ENCODE measurements at places on chromosomes 6 and 20.

DNA sequence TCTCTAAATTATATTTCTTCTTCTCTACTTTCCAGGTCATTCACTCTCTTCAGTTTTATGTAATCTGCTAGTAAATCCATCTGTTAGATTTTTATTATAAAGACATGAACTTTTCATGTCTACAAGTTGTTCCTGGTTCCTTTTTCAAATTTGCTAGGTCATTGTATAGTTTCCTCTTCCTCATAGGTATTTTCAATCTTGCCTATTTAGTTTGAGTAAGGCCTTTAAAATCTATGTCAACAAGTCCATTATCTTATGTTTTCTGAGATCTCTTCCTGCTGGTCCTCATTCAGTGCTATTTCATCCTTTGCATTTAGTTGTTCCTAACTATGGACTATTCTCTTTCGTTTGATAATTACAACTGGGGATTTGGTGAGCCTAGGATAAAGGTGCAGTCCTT lies 11.0 kb downstream of the RRBP1 start:
- DNase-seq: no peak

DNA sequence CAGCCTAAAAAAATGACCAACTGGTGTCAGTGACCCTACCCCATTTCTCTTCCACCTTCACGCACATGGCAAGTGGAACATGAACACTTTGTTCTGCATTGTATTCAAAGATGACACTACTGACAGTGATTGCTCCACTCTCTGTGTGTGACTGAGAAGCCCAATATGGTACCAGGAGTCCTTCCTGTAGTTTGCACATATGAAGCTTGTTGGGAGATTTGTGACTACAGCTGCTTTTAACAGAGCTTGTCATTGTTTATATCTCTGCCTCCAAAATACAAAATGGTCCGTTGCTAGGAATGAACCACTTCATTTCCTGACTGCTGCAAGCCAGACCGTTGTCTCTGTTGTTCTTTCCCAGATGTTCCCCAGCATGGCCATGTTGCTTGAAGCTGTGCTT lies 140.3 kb upstream of the TCF21 start:
- DNase-seq: no peak

- DNase-seq: no peak
Observed at GRCh38 chr6:77368660-77369313, 94.5 kb downstream of the HTR1B start.

GRCh38 chr20:51554538-51555165 lies 12.1 kb upstream of the NFATC2 start:
- DNase-seq: peak; percentile 67

GRCh38 chr6:39204646-39205244 lies 24.5 kb downstream of the KCNK5 start:
- no peak for DNase-seq

DNA sequence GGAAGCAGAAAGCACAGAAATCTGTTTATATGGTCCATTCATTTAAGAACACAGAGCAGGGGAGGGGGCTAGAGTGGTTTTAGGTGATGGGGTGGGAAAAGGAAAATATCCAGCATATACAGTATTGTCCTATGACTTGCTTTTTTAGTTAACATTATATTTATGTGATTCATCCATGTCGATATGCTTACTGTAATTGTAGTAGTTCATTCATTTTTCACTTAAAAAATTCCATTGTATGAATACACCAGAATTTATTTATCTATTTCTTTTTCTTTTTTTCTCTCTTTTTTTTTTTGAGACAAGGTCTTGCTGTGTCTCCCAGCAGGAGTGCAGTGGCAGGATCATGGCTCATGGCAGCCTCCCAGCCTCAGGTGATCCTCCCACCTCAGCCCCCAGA lies 9.6 kb upstream of the PRIM2 start:
- no peak for DNase-seq

DNA sequence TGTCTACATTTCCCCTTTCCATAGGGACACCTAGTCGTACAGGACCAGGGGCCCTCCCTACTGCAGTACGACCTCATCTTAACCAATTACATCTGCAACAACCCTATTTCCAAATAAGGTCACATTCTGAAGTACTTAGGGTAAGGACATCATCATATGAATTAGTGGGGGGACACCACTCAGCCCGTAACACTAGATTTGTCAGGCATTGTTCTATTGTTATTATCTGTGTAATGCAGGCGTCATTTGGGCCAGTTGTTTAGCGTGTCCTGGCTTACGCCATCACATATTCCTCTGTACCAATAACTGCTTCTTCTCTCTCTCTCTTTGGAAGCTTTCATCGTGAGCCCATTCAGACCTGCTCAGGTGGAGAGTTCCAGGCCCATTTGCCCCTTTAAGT lies 89.3 kb downstream of the CAP2 start:
- no peak for DNase-seq

DNA sequence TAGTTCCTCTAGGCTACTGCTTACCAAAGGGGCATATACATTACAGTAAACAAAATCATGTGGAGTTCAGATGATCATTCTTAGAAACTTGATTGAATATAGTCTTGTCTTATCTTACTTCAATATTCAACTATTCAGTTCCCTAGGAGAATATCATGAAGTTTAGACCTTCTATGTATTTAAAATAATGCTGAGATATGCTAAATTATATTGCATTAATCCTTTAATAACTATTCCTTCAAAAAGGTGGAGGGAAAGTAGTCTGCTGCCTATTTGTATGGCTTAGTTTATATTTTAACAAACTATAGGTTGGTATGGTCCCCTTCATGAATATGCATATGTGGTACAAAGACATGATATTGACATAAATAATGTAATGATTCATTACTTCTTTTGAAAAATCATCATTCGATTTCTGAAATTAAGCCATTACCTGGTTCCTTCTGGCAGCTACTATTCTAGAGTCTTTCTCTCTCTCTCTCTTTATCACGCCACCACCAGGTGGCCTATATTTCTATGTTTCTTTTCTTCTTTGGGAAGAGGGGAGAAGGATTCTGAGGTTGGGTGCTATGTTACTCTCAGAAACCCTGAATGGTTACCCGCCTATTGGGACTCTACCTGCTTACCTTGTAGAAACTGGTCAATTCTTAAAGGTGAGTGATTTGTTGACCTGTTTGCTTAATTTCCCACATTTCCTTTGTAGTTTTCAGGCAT lies 855.8 kb downstream of the HACE1 start:
- DNase-seq: no peak

GRCh38 chr6:159887761-159888160 lies 3.0 kb upstream of the MAS1 start:
- no peak for DNase-seq

DNA sequence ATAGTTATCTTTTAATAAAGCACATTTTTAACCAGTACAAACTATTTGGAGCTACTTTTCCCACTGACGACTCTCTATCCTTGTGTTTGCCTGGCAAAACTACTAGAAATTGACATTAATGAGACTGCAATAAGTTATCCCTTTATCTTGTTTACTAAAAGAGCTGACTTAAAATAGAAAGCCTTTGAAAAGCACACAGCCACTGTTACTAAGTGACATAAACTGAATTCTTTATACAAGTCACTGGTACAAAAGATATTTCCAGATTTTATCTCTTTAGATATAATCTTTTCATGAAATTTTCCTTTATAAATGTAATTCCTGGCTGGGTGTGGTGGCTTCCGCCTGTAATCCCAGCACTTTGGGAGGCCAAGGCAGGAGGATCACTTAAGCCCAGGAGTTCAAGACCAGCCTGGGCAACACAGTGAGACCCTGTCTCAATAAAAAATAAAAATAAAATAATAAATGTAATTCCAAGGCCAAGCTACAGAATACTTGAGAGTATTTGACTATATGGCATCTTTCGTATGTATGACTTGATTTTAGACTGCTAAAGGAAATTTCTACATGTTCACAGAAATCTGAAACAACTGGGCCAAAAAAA lies 9.5 kb downstream of the MBOAT1 start:
- DNase-seq: no peak

DNA sequence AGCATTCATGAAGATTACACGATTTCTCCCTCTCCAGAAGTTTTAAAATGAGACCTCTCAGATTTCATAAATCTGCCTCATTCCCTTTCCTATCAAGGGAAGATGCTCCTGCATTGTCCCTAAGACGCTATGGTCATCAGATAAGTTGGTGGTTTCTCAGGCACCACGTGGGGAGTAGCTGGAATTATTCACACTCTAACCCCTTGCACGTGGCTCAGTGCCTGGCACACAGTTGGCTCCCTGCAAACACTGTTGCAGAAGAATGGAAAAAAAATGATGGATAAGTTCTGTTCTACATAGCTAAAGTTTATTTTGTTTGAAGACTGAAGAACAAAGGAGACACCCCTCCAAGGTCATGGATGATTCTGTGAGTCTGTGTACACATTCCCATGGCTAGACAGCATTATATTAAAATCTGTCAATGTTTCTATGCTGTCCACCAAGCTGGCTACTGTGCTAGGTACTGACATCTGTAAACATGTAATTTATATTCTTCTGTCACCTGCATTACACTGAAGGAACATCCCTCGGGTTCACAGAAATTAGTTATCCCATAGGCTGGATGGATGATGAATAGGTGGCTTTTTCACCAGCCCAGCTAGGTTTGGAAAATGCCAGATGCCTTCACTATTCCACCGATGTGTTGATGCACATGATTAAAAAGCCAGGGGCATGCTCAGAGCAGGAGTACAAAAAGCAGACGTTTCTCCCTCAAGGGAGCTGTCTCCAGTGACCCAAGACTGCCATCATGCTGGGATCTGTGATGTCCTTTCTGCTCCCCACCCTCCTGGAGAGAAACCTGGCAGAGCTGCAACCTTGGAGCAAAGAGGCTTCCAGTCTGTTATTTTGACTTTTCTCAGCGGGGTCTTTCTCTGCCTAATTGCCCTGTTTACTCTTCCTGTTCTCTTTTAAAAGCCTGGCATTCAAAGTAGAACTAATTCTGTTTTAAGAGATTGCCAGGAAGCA lies 610.5 kb downstream of the UTRN start:
- DNase-seq: no peak

GRCh38 chr6:48067148-48067712 lies 43.8 kb downstream of the PTCHD4 start:
- no peak for DNase-seq

- no peak for DNase-seq
Observed at GRCh38 chr6:167476844-167477595, 152.1 kb downstream of the TTLL2 start.

DNA sequence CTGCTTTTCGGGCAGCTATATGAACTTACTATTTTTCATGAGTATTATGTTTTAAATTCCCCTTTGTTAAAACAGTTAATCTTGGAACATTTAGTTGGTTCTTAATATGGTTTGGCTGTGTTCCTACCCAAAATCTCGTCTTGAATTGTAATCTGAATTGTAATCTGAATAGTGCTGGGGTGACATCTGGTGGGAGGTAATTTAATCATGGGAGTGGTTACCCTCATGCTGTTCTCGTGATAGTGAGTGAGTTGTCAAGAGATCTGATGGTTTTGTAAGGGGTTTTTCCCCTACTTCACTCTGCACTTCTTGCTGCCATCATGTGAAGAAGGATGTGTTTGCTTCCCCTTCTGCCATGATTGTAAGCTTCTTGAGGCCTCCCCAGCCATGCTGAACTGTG lies 305.4 kb upstream of the MAP3K7 start:
- no peak for DNase-seq

DNA sequence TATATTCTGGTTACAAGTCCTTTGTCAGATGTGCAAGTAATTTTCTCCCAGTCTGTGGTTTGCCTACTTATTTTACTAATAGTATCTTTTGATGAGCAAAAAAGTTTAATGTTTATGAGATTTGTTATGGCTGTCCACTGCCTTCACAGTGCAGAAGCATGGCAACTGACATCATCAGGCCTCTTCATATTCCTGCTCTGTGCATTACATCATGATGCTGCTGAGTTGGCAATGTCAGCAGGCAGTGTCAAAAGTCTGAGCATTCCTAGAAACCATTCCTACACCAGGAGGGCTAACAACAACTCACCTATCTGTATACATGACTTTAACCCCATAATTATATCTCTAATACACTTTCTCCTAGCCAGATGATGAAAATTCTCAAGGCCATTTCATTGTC lies 10.8 kb upstream of the OR2B2 start:
- DNase-seq: no peak

DNA sequence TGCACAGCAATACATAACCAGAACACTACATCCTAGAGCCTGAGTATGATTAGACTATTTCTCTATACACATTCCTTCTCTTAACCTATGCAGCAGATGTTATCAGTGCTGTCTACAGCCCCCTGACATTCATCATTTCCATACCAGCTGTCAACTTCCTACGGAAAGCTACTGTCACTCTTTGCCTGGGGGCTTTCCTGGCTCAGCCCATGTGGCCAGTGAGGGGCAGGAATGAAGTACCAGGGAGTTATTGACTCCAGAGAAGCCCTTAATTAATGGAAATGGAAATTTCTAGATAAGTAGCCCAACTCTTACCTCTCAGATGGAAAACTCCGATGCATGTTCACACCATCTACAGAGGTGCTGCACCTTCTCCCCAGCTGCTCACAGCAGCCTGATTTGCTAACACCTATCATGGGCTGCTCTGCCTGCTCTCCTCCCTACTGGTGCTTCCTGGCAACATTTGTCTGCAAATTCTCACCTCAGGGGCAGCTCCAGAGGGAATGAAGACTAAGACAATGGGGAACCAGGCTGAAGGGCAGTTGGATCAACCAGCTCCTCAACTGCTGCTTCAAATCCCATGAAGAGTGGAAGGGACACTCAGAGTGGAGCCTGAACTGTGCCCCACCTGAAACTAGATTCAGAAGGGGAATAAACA lies 59.6 kb downstream of the LINC00237 start:
- DNase-seq: no peak

DNA sequence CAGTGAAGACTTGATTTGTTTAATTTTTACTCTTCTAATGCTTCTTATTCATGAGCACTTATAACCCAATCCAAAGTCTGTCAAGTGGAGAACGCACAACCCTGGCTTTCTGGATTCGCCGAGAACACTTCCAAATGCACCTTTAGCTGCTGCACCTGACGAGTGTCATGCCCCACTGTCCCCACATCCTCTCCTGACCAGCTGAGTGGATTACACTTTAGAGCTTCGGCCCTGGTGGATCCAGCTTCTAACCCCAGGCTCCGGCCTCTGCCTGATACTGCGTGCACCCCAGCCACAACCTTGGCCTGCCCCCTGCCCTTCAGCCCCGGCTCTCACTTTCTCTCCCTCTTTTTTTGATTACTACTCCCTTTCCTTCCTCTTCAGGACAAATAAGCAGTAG lies 258.8 kb downstream of the TMEM242 start:
- no peak for DNase-seq

- no peak for DNase-seq
Observed at GRCh38 chr20:60030471-60030870, 72.2 kb downstream of the CDH26 start.

GRCh38 chr6:169843110-169843509 lies 91.7 kb downstream of the ERMARD start:
- no peak for DNase-seq

DNA sequence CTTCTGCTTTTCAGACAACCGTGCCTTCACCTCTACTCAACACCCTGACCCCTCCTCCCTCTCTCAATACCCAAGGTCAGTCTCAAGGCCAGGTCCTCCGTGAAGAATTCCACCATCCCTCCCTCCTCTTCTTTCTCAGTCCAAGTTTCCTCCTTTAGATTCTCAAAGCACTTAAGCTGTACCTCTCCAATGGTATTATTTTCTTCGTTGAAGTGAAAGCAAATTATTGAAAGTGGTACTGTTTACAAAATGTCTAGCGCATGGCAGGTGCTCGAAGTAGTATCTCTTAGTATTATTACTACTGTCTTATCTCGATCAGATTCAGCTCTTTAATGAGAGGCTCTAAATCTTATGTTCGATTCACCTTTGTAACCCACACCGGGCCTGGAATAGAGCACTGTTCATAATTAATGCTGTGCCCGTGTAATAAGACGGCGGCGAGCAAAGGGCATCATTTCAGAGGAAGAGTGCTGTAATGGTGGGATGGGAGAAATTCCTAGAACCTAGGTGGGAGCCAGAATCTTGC lies 593 bp upstream of the RALGAPB start:
- DNase-seq: no peak
